Muscle of leg (tissue), 16 donors: ENCODE measurements at places on chromosomes 1 and 21. TPM values are rescaled to one million over a fixed set of nuclear protein-coding genes. Genes with fewer than 3 reads are reported as not detected.

Gene PIK3CD
- 3.5 TPM for polyA plus RNA-seq

Gene DENND2C
- 5.2 TPM for polyA plus RNA-seq

Gene MT1HL1
- polyA plus RNA-seq = not detected

Gene SPRR5
- polyA plus RNA-seq = not detected

Gene RGS16
- 7.9 TPM for polyA plus RNA-seq

Gene PTPRU
- 13.1 TPM for polyA plus RNA-seq

GRCh38 chr1:25626018-25626417, 9.4 kb downstream of the MAN1C1 start:
- no peak for DNase-seq

DNA sequence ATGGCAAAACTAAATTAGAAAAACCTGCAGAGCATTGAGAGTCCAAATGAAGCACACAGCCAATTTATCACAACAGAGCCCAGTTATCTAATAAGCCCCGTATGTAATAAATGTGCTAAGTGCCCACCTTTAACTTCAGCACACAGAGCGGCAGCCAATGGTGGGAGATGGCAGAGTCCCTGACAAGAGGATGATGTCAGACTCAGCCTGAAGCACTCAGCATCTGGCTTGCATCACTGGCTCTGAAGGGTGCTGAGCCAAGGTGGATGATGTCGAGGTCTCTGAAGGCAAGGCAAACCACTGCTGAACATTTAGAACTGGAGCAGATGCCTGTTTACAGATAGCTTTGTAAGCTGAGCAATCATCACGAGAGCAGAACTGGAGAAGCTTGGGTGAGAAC, 118.3 kb downstream of the NUF2 start:
- DNase-seq = peak; percentile 11

DNA sequence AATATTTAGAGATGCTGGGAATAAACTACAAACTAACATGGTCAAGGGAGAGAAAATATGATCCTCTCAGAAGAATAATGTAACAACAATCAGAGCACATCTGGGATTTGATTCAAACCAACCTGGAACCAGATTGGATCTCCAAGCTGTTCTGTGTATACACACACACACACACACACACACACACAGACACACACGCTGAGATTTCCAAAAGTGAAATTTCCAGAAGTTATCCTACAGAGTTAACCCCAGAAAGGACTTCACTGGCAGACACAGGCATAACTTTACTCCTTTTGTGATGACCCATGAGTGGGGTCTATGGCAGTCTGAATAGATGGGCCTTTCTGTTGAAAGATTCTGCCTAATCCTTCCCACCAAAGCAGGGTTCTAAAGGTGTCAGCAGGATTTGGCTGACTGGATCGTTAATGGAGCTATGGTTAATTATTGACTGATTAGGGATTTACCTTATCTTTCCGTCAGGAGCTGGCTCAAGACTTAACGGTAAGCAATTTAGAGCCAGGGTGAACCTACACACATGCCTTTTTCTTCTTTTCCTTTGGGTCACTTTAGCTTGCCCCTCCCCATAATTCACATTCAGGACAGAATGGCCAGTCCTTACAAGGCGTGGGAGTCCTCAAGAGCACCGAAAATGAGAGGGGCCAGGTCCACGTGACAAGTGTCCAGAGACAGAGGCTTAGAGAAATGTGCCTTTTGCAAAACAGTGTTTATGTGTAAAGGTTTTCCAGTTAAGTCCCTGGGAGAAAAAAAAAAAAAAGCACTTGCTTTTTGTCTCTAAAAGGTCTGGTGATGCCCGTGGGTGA, 10.9 kb upstream of the PROX1 start:
- no peak for DNase-seq

DNA sequence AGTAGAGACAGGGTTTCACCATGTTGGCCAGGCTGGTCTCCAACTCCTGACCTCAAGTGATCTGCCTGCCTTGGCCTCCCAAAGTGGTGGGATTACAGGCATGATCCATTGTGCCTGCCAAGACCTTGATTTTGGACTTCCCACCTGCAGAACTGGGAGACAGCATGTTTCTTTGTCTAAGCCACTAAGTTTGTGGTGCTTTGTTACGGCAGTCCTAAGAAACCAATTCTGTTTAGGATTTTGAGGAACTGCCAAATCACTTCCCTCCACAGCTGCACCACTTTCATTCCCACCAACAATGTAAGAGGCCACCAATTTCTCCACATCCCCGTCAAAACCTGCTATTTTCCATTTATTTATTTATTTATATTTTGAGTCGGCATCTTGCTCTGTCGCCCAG, 46.1 kb downstream of the CHAF1B start:
- peak; percentile 47 for DNase-seq

DNA sequence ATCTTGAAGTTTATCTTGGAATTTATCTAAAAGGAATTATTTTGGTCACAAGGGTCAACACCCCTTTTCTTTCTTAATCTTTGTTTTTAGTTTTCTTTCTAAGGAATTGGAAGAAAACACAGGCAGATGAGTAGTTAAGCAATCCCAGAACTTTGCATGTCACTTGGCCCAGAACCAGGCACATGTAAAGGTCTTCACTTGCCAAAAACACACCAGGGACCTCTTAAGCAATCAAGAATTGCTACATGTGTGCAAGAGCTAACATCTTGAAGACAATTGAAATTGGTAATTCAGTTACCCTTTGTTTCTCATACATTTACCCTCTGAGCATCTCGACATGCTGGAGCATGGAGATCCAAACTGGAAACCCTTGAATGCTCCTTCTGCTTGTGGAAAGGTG, 114.2 kb downstream of the ZC3H11B start:
- peak; percentile 97 for DNase-seq

DNA sequence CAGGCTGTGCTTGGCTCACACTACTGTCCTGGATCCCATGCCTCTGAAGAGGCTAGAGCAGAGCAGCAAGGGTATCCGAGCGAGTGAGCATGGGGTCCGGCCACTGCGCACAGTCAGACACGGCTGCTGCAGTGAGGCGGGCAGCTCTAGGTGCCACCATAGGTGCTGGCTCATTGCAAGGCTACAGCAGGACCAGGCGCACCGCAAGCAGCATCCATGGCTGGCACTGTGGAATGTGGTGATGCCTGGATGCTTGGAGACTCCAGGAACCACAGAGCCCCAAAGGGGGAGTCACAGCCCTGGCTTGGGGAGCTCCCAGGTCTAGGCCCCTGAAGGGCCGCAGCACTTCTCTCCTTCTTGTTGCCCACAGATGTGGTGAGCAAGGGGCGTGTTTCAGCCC, 47.2 kb downstream of the ATP6V1G3 start:
- no peak for DNase-seq

DNA sequence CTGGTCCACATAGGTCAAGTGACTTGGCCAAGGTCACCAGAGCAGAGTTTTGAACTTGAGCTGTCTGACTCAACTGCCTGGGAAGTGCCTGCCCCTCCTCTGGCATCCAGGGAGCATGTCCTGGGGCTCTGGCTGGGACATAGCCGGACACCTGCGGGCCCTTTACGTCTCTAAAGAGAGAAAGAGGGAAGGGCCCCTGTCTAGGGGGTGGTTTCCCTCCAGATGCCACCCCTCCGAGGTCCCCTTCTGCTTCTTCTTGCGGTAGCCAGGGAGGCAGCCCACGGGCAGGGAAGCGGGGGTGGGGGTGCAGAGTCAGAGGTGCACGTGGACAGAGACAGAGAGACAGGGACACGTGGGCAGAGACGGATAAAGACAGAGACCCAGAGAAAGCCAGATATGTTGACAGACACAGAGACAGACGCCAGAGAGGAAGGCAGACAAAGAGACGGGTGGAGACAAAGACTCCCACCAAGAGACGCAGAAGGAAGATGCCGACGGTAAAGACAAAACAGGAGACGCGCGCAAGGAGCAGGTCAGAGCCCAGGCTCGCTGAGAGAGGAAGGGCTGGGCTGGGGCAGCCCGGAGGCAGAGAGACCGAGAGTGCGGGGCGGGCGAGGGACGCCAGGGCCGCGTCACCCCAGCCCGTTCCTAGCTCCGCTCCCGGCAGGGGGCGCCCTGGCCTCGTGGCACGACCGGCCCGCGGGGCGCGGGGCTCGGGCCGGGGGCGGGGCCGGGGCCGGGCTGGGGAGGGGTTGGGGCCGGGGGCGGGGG, 458 bp upstream of the ALPL start:
- peak; percentile 54 for DNase-seq

DNA sequence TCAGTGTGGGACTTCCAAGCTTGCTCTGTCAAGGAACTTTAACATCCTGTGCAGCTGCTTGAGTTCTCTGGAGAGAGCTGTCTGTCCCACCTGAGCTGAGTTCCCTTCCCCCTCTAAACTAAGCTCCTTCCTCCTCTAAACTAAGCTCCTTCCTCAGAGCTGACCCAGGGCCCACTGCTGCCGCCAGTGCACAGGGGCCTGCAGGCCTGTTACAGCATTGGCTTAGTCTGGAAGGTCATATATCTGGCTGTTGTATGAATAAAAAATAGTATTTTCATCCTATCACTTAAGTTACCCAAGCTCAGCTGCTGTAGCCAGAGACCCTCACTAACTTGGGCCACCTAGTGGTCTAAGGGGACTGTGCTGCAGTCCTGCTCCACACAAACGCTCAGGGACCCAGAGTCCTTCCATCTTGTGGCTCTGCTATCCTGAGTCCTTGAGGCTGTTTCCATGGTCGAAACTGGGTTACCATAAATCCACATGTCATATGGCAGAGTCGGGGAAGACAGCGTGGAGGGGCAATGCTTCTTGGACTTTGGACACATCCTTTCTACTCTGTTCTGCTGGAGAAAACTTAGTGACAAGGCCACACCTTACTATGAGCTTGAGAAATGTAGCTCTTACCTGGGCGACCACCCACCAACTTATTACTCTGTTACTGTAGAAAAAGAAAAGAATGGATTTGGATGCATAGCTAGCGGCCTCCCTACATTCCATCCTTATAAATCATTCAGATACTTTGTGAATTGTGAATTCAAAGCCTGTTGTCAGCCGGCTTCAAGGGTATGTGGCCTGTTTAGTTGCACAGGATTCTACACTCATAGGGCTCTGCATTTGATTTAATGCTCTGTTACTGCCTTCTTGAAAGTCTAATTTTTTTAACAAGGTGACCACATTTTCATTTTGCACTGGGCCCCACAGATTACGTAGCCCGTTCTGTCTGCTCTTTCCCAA, 71.4 kb upstream of the GCLM start:
- no peak for DNase-seq

DNA sequence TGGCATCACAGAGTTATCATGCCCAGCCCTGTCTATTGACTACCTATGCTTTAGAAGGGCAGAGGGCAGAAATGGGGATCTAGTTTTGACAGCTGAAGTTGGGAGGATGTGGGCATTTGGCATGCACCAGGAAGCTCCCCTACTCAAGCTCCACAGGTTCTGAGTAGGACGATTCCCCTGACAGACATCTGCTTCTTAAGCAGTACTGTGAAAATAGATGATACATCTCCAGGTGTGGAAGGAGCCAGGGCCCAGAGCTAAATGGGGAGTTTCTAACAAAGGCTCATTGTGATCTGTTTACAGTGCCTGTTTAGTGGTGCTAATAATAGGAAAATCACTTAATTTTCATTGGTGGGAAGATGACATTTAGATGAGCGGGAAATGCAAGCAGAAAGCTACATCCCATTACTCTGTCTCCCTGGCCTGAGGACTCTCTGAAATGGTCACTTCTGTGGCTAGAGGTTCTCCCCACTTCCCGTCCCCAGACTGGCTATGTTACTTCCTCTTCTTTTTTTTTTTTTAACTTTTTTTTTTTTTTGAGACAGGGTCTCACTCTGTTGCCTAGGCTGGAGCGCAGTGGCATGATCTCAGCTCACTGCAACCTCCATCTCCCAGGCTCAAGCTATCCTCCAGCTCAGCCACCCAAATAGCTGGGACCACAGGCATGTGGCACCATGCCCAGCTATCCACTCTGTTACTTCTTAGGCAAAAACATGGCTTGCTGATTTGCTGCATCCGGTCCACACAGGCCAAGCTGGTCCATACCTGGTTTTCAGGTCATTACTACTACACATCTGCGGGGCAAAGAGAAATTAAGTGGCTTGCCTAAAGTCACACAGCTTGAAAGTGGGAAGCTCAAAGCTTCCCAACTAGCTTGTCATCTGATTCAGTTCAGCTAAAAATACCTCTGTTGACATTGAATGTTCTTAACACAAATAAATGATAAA, 23.2 kb upstream of the CNIH3 start:
- peak; percentile 13 for DNase-seq

DNA sequence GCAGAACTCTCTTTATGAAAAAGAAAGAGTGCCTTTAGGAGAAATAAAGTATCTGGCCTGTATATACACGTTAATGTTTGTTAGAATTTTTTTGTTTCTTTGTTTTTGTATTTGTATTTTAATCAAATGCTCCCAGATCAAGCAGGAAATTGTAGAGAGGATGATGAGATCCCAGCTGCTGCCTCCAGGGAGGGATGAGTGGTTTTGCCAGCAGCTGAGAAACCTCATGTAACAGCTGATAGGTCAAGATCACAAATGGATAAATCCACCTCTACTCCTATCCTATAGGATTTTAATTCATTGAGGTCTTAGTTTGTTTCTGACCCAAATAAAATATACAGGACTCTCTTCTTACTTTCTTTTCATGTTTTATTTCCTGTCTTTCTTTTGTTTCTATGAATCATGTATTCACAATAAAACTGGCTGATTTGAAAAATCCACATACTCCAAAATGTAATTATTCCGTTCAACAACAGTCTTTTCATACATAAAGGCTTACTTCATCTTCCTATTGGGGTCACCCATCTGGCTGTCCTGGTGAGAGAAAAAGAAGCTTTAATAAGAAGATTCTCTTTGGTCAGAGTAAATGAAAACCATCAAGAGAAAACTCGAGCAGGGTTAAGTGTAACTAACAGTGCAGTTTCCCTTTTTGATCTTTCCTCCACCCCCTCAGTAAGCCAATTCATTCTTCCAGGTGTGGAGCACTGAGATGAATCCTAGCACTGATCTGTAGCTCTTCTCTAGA, 129.3 kb upstream of the PLPPR5 start:
- peak; percentile 89 for DNase-seq

DNA sequence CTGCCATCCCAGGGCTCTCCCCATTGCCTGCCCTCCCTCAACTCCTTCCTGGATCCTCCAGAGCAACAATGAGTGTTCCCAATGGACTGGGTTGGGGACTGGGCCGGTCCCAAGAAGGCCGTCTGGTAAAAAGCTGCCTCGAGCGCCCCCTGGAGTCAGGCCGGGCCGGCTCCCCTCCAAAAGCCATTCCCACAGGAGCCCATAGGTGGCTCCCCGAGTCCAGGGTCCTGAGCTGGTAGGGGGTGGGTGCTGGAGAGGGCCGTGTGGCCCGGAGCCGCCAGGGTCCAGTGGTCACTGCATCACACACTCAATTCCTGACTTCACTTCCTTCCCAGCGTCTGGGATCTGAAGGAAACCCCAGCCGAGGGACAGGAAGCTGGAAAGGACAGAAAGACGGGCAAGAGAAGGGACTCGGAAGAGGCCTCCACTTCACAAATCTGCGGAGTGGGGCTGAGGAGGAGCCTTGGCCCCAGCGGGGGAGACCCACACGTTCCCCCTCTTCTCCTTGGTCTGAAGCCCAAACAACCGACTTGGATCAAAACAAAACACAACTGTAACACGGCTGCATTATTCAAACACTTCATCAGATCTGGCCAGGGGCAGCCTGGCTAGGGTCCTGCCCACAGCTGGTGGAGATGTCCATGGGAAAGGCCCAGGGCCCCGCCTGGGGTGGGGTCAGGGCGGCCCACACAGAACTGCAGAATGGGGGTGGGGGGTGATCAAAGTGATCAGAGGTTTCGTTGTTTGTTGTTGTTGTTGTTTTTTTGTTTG, 10.9 kb upstream of the ALDH4A1 start:
- peak; percentile 63 for DNase-seq

GRCh38 chr1:59193443-59194093, 103.3 kb upstream of the FGGY start:
- no peak for DNase-seq
